Kidney (tissue), 22 donors: ENCODE measurements at places on chromosomes 3 and 15. TPM values are rescaled to one million over a fixed set of nuclear protein-coding genes. Genes with fewer than 3 reads are reported as not detected.

Gene POTEB
- not detected for polyA plus RNA-seq

Gene EFCC1
- polyA plus RNA-seq, result 2.4 TPM

Gene HIGD2B
- not detected for polyA plus RNA-seq

Gene HHLA2
- 18.8 TPM for polyA plus RNA-seq

Gene PDIA3
- 414 TPM for polyA plus RNA-seq

Gene IGF1R
- 6.5 TPM for polyA plus RNA-seq

Gene CYP8B1
- polyA plus RNA-seq, result 4.3 TPM

Gene SCAMP5
- polyA plus RNA-seq, result 29.5 TPM

Gene PLA2G4E
- not detected for polyA plus RNA-seq

Gene TRIM42
- not detected for polyA plus RNA-seq

Gene SYNPR
- not detected for polyA plus RNA-seq

Gene FSIP1
- 0.75 TPM for polyA plus RNA-seq

Gene MYZAP
- polyA plus RNA-seq, result 6.1 TPM

Gene MOBP
- polyA plus RNA-seq, result not detected

Gene RNU5B-1
- not detected for polyA plus RNA-seq

Gene ARID3B
- 2.3 TPM for polyA plus RNA-seq

Gene GRAMD1C
- polyA plus RNA-seq, result 21.0 TPM

Gene SLC28A1
- polyA plus RNA-seq, result 51.2 TPM

Gene MASP1
- 2.8 TPM for polyA plus RNA-seq

Gene LDHAL6B
- not detected for polyA plus RNA-seq

Gene ACTR8
- polyA plus RNA-seq, result 20.4 TPM

Gene ITIH1
- not detected for polyA plus RNA-seq

Gene AHSG
- 0.34 TPM for polyA plus RNA-seq

Gene TGM5
- not detected for polyA plus RNA-seq

Gene GAP43
- polyA plus RNA-seq, result not detected

Gene CFAP100
- polyA plus RNA-seq, result 0.60 TPM

Gene MORC1
- not detected for polyA plus RNA-seq

Gene C15orf62
- 0.47 TPM for polyA plus RNA-seq

Gene GHSR
- polyA plus RNA-seq, result not detected

Gene TPRA1
- 35.4 TPM for polyA plus RNA-seq

Gene RTP1
- not detected for polyA plus RNA-seq

Gene BLM
- polyA plus RNA-seq, result 1.1 TPM

Gene XCR1
- not detected for polyA plus RNA-seq

Gene MCF2L2
- 0.32 TPM for polyA plus RNA-seq

Gene GRAMD2A
- 2.7 TPM for polyA plus RNA-seq

Gene TMEM40
- 0.52 TPM for polyA plus RNA-seq

Gene MAP2K1
- polyA plus RNA-seq, result 33.1 TPM

Gene TNFSF10
- polyA plus RNA-seq, result 75.4 TPM

Gene CCDC13
- 7.0 TPM for polyA plus RNA-seq
